ENCODE measurements at places on chromosomes 5 and 9.

GRCh38 chr9:128026255-128026772 lies 40.8 kb downstream of the NAIF1 start:
- peak; percentile 77 for DNase-seq

DNA sequence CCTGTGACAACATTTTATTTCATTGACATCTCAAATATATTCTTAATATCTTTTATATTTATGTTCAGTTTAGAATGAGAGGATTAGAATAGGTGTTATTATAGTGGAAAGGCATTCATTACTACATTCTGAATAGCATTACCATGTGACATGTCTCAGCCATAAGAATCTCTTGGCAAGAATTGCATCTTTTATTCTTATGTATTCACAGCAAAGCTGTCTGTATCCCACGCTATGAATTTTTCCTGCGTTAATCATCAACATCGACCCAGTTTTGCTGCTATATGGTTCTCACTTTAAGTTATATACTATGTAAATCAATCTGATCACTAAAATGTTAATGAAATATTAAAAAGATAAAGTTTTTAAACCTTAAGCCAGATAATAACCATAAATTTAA lies 248.6 kb downstream of the TMEM232 start:
- DNase-seq = no peak

DNA sequence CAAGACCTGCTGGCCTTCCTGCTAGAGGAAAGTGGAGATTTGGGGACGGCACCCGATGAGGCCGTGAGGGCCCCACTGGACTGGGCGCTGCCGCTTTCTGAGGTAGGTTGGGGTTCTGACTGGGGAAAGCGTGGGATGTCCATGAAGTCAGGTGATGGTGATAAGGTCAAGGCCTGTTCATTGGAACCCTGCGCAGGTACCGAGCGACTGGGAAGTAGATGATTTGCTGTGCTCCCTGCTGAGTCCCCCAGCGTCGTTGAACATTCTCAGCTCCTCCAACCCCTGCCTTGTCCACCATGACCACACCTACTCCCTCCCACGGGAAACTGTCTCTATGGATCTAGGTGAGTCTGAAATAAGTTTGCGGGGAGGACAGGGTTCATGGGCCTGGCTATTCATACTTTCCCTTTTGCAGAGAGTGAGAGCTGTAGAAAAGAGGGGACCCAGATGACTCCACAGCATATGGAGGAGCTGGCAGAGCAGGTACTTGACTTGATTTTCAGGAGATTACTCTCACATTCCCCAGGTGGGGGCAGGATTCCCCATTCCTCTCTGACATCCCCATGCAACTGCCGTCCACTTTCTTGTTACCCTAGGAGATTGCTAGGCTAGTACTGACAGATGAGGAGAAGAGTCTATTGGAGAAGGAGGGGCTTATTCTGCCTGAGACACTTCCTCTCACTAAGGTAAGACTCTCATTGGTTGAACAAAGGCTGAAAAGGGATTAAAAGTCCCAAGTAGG lies 505 bp downstream of the CREB3 start:
- DNase-seq = peak; percentile 33

- DNase-seq = no peak
Measured at GRCh38 chr5:172388246-172388733, 66.0 kb downstream of the SH3PXD2B start.

DNA sequence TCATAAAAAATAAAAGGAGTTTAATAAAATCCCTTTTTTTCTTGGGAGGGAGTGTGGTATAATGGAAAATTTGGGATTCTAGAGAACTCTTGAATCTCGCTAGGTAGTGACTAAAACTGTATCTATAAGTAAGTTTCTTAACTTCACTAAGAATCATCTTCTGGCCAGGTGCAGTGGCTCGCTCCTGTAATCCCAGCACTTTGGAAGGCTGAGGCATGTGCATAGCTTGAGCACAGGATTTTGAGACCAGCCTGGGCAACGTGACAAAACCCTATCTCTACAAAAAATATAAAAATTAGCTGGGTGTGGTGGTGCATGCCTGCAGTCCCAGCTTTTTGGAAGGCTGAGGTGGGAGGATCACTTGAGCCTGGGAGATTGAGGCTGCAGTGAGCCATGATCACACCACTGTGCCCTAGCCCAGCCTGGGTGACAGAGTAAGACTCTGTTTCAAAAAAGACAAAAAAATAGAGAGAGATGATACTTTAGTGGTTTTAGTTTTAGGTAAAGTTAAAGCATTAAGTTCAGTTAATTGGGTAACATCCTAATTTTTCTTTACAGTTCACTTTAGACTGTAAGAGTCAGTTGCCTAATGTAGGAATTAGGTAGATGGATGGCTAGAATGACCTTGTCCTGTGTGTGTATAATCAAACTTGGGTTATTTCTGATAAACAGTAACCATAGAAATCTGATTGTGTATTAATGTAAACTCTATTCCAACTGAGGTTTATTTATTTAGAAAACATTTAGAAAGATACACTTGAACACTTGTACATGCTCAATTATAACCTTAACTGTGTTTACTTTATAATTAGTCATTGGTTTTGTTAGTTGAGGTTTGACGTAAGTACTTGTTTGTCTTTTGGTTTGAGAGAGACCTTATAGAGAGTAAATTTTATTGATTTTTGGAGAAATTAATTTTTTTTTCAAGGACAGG lies 17.8 kb downstream of the UNC13B start:
- no peak for DNase-seq

- DNase-seq = no peak
Measured at GRCh38 chr5:132227235-132227484, 493 bp downstream of the P4HA2 start.

GRCh38 chr5:96565582-96566265 lies 96.5 kb upstream of the CAST start:
- DNase-seq = no peak

DNA sequence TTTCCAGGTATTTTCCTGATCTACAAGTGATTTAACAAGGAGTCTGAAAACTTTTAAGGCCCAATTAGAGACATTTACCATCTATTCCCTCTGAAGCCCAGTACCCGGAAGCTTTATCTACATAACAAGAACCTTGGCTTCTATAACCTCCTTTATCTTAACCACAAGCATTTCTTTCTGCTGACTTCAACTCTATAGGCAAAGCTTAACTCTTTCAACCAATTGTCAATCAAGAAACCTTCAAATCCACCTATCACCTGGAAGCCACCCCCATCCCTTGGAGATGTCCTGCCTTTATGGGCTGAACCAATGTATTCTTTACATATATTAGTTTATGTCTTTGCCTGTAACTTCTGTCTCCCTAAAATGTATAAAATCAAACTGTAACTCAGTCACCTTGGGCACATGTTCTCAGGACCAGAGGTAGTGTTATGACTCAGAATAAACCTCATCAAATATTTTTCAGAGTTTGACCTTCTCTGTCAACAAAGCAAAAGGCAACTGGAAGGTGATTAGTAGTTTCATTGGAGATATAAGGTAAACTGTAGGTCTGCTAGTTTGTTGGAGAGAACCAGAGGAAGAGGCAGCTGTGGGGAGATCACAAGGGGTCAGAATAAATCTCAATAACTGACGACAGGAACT lies 13.0 kb upstream of the RIMOC1 start:
- no peak for DNase-seq

DNA sequence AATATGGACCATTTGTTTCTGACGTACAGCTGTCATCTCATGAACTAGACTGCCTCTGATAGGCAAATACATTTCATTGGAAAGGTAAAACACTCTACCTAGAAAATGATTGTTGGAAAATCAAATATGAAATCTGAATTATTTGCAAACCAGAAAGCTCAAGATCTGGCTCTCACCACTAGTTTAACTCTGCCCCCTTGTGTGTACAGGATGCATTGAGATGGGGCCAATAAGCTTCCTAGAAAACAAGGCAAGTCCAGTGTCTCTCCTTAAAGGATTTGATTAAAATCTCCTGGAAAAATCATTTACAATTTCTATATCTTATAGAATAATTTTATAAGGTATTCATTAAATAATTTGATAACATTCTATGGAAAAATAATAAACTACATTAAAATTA lies 311.9 kb upstream of the ANKH start:
- DNase-seq = no peak

GRCh38 chr5:18745042-18745987 lies 1111.1 kb downstream of the TAF11L14 start:
- DNase-seq = no peak

DNA sequence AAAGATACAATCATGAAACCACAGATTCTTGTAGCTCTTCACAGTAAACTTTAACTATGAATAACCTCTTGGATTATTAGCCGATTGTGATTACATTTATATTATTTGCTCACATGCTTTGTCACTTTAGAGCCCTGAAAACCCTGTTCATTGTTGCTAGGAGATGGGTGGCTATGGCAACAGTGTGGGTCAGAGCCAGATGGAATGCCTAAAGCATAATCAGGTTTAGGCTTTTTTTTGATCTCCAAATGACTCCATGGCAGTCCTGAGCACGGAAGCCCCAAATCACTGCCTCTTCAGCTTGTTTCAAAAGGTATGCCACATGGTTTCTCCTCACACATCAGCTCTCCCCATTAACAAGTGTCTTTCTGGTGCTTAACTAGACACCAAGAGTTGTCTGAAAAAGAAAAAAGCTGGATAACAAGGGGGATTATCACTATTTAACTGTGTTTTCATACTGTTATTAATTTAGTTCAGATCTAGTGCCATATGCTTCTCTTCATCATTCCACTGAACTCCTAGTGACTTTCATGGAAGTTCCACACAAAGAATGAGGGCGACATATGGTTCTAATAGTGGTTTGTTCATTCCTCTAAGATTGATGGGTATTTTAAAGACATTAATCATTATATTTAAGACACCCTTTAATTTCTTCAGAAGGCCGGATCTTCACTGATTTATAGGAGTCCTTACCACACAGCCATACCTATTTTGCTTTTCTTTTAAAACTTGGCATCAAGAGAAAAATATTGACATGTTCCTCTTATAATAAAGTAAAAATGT lies 88.8 kb upstream of the PAM start:
- no peak for DNase-seq

DNA sequence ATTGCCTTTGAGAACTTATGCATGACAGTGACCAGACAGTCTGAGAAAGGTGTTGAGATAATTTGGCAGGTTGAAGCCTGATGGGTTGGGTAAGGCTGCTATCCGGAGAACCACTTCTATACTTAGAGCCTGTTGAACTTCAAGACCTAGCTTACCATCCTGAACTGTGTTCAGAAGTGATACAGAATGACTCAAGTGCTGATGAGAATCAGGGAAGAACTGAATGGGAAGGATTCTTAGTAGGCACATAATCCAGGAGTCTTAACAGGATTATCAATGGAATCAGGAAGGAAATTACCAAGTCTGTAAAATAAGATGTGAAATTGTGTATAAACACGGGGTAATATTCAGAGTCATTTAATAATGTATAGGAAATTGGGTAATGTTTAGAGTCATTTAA lies 9.0 kb upstream of the PAPPA start:
- no peak for DNase-seq

GRCh38 chr5:139588962-139589361 lies 27.8 kb downstream of the UBE2D2 start:
- DNase-seq = no peak

- no peak for DNase-seq
Measured at GRCh38 chr5:144141585-144141984, 28.9 kb downstream of the YIPF5 start.

DNA sequence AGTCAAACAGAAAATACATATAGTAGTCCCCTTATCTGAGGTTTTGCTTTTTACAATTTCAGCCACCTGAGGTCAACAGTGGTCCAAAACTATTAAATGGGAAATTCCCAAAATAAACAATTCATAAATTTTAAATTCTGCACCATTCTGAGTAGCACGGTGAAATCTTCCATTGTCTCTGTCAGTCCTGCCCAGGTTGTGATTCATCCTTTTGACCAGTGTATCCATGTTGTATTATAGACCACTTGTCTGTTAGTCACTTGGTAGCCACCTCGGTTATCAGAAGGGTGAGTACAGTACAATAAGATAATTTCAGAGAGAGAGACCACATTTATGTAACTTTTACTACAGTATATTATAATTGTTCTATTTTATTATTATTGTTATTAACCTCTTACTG lies 2.8 kb downstream of the CCDC152 start:
- no peak for DNase-seq

DNA sequence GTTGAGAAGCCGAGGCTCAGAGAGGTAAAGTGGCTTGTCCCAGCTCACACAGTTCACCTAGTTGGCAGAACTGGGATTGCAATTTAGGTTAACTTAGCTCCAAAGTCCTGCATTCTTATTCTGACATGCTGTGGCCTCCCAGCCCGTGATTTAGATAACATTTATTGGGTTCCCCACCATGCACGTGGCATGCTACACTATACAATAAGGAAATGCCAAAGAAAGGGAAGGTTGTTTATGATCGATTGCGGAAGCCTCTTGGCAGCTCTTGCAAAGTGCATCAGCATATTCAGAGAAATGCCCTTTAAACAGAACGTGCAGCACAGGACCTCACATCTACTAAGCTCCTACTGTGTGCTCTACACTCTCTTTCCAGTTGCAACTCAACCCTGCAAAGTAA lies 3.2 kb downstream of the NEURL1B start:
- no peak for DNase-seq

DNA sequence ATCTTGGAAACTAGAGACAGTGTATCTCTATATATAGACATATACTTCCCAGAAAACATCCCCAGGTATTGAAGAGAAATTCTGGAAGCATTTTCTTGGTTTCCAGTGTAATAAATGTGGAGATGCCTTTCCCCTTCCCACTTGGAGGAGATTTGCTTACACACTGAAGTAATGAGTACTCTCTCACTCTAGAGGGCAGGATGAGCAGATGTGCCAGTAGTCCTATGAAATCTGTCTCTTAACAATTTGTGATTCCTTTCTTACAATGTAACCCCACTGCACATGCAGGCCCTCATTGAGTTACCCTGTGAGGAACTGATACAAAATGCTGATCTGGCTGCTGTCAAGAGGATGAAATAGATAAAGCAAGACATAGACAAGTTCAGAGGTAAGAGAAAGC lies 567.2 kb downstream of the SLCO4C1 start:
- no peak for DNase-seq

DNA sequence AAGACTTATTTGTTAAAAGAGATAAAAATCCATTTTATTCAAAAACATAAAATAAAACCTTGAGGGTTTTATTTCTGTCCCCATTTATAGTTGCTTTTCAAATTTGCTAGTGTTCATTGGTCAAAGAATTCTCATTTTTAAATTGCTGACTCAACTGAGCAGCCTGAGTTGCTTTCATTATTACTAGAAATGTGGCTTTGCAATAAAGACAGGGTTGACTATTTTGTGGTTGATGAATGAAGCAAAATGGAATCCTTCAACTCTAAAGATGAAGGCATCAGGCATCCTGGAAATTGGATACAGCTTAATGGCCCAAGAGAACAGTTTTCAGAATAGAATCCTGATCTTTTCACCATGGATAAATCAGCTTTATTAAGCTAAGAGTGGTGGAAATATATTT lies 23.9 kb upstream of the PPP3R2 start:
- DNase-seq = no peak

DNA sequence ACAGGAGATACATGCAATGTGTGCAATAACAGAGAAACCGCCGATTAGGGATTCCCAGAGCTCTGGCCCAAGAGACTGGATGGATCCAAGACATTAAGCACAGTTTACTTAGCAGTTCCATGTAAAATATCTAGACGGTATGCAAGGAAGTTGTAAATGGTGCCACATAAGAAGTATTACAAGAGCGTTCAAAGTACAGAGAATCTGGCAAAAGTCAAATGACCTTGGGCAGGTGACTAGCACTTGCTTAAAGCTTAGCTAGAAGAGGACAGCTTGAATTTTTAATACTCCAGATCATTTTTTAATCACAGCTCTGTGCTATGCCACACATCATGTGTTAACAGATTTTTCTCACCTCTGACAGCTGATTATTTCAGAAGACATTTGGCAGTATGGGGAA lies 72.3 kb upstream of the TNPO1 start:
- no peak for DNase-seq
